ENCODE measurements at places on chromosomes 5 and 9.

GRCh38 chr9:130868230-130868629 is 28.4 kb downstream of the QRFP start:
- H3K4me3 ChIP-seq: no peak overlapping the region
- no peaks in the 10 kb centered on the region for H3K27me3 ChIP-seq
- no peak overlapping the region for H3K27ac ChIP-seq
- H3K36me3 ChIP-seq: peaks cover 45% of the 10 kb centered on the region
- H3K4me1 ChIP-seq: peaks cover 23% of the 10 kb centered on the region

GRCh38 chr9:132239999-132240840 is 78.4 kb downstream of the NTNG2 start:
- H3K4me1 ChIP-seq: peaks cover 11% of the 10 kb centered on the region
- H3K4me3 ChIP-seq: no peak overlapping the region
- no peak overlapping the region for H3K27ac ChIP-seq
- H3K36me3 ChIP-seq: no peaks in the 10 kb centered on the region

- H3K27me3 ChIP-seq: peaks cover 4% of the 10 kb centered on the region
- H3K4me3 ChIP-seq: no peak overlapping the region
- no peak for DNase-seq
- peaks cover 9% of the 10 kb centered on the region for H3K4me1 ChIP-seq
- no peaks in the 10 kb centered on the region for H3K36me3 ChIP-seq
Observed at GRCh38 chr9:84863372-84863771, 193.8 kb downstream of the NTRK2 start.

GRCh38 chr9:88378317-88378716 is 9.9 kb upstream of the SPIN1 start:
- H3K36me3 ChIP-seq: no peaks in the 10 kb centered on the region
- H3K27ac ChIP-seq: no peak overlapping the region
- no peak for DNase-seq
- H3K27me3 ChIP-seq: no peaks in the 10 kb centered on the region

DNA sequence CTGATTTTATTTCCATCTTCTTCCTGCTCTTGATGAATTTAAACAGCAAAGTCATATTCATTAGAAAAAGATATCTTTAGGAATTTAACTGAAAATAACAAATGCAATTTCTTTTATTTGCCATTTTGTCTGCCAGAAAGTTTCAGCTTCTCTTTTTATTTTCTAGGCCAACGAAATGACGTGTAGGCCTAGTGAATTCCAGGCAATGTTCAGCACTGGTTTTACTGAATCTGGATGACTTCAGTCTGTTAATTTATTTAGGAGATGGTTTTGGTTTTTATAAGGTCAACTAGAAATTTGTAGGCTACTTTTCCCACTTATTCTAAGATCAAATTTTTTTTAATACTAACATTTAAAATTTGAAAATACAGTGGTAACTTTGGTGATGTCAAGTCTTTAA is 129.1 kb upstream of the VCAN start:
- no peak overlapping the region for H3K4me3 ChIP-seq
- H3K27ac ChIP-seq: no peak overlapping the region
- DNase-seq: no peak
- H3K27me3 ChIP-seq: no peaks in the 10 kb centered on the region
- no peaks in the 10 kb centered on the region for H3K4me1 ChIP-seq
- no peaks in the 10 kb centered on the region for H3K36me3 ChIP-seq

DNA sequence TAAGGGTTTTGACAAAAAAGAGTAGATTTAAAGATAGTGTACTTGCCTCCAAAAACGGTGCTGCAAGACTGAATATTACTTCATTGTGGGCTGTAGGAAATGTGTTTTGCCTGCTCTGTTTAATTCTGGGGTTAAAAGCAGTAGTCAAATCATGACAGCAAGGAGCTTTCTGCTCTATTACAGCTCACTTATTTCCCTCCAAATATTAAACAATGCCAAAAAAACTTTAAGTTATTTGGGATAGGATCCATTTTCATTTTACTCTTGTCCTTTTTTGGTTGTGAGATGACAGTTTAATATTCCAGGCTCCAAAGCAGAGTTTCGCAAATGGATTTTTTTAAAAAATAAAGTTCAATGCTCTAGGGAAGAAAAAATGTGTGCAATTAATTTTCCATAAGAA is 340.4 kb upstream of the RGMB start:
- no peaks in the 10 kb centered on the region for H3K36me3 ChIP-seq
- no peaks in the 10 kb centered on the region for H3K27me3 ChIP-seq
- no peak for DNase-seq
